Activated CD4-positive, alpha-beta T cell treated with anti-CD3 and anti-CD28 coated beads, Interleukin-2, amount 50 U/mL, for 24 hours (primary cell): ENCODE measurements at places on chromosomes 6 and 20.

- no peak for DNase-seq
Observed at GRCh38 chr20:25000268-25000801, 7.8 kb upstream of the APMAP start.

DNA sequence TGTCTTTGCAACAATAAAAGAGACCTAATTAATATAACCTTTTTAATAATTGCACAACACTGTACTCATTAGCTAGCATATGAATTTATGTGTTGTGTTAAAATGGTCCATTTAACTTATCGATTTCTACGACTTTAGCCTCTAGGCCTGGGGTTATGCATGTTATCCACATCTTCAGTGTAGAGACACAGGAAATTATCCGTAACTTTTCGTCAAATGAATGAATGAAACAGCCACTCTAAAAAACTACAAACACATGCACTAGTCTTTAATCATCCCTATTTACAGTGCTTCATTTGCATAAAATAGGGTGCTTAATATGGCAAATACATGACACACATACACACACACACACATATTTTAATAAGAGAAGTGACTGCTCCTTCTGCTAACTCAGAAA is 22.3 kb upstream of the LMBRD1 start:
- DNase-seq: no peak

DNA sequence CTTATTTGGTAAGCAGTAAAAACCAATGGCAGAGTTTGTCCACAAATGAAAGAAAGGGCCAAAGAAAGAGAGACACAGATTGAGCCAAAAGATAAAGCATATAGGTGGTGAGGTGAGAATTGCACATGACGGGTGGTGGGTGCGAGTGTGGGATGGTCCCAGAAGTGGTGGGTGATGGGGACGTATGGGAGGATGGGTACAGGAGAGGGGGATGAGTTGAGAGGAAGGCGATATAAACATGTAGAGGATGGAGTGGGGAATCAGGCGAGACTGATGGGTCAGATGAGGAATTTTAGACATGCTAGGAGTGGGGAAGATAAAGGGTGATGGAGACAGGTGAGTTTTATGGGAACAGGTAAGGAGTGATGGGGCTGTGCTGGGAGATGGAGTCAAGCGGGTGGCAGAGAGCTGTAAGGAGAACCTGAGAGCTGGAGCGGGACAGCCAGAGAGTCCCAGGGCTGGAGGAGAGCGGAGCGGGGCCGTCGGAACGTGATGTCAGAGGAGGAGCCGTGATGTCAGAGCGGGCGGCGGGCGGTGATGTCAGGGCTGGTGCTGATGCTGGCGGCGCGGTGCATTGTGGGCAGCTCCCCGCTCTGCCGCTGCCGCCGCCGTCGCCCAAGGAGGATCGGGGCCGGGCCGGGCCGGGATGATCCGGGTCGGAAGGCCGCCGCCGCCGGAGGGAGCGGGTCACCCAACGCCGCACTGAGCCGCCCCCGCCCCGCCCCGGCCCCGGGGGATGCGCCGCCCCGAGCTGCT is at the start of gene TTBK1:
Gene TTBK1, plus strand, starts transcription at position 574 of the 756 bp plus-strand sequence. CDS start 3,180 bp downstream, outside the sequence.
- no peak for DNase-seq

- no peak for DNase-seq
Observed at GRCh38 chr20:36770680-36771079, 2.9 kb downstream of the DSN1 start.

GRCh38 chr6:78476561-78476960 is 390.8 kb upstream of the IRAK1BP1 start:
- no peak for DNase-seq

GRCh38 chr6:136446579-136447187 is 103.5 kb downstream of the MAP7 start:
- DNase-seq: no peak

- DNase-seq: no peak
Observed at GRCh38 chr6:51289041-51289440, 470.4 kb downstream of the TFAP2B start.

DNA sequence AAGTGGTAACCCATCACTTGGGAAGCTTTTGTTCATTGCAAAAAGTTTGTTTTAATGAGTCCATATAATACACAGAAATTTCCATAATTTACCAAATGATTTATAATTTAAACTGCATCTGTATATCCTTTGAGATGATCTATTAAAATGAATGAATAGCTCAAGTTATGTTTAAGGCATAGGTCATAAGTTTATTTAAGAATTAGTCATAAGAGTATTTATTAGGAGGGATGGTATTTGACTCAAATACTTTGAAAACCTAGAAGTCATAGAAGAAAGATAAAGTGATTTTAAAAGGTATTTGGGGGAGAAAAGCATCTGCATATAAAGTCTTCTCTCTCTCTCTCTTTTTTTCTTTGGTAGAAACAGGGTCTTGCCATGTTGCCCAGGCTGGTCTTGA is 388.5 kb downstream of the CDKAL1 start:
- DNase-seq: no peak
